ENCODE measurements at places on chromosomes 1 and 21.
A peak's percentile ranks its signal among the peaks of the same experiment; 100 is the strongest.

GRCh38 chr1:246780264-246780663, 56.1 kb downstream of the SCCPDH start:
- no peak for DNase-seq

DNA sequence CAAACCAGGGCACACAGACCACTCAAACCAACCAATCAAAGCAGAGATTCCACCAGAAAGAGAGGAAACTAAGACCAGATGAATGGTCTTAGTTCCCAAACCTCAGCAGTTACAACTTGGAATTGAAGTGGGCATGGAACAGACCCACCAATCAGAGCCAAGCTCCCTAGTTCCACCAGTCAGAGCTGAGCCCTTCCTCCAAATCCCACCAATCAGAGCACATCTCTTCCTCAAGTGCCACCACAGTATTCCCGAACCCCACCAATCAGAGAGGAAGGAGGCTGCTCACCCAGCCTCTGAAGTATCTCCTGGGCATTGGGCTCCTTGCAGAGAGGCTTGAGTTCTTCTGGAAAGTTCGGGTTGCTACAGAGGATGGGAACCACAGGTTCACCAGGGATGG, 1.4 kb downstream of the GUCA2A start:
- DNase-seq, result no peak

- DNase-seq, result no peak
Observed at GRCh38 chr1:183432548-183432875, 14.3 kb upstream of the NMNAT2 start.

DNA sequence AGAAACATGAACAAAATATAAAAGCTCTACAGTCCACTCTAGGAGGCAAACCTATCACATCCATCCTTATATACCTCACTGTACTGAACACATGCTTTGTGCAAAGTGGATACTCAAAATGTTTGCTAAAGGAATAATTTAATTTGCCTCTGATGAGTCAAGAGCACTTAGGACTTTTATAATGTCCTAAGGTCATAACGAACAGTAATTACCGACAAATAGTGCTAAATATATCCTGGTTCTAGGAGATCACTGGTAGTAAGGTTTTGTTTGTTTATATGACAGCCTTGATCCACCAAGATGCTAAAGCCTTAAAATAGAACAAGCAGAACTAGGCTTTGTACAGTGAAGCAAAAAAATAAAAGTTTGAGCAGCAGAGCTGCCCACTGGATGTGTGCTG, 70.6 kb downstream of the GADD45A start:
- no peak for DNase-seq

GRCh38 chr21:39673163-39673562, 60.4 kb downstream of the B3GALT5 start:
- DNase-seq, result no peak

- no peak for DNase-seq
Observed at GRCh38 chr1:42961312-42962091, 2.8 kb upstream of the SLC2A1 start.

DNA sequence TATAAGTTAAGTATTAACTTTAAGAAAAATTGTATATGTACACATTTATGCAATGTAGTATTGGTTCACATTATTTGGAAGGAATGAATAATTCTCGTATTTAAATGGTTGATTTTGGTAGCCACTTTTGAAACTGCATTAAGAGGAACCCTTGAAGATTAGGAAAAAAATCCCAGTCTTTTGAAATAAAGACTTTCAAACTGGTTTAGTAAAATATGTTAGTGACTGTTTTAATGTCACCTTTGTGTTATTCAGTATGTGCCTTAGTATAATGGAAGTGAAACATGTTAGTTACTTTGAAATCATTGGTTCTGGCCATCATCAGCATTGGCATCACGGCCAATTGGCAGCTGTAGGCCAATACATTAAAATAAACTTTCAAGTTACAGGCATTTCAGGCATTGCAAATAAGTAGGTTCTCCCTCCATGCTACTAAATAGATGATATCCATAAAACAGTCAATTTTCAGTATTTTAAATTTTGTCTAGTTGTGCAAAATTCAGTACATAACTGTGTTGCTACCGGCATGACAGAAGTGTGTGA, 4.4 kb downstream of the MIER1 start:
- DNase-seq, result no peak

DNA sequence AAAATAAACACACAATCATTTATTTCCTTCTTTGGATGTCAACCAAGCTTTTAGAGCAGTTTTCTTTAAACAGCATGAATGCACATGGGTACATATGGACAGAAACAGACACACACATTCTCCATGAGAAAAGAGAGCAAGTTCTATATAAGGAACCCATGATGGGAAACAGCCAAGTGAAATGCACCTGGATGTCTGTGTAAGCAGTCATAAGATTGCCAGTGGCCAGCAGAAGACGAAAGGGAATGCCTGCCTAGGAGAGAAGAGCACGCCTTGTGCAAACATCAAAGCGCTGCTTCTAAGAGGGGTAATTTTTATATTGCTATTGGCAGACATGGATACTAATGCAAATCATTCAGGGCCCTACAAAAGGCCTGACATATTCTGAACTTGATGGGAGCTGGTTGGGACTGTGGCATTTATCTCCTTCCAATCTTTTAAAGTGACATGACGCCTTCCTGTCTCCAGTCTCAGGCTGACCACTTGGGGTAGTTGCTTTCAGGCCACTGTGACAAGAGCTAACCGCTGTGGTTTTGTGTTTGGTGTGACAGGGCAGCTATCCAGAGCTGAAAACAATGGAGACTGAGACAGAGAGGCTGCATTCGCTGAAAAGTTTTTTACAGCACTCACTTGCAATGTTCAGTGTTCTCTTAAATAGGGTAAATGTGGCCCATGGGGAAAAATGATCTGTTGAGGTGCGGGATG, 75.0 kb upstream of the DPT start:
- no peak for DNase-seq

DNA sequence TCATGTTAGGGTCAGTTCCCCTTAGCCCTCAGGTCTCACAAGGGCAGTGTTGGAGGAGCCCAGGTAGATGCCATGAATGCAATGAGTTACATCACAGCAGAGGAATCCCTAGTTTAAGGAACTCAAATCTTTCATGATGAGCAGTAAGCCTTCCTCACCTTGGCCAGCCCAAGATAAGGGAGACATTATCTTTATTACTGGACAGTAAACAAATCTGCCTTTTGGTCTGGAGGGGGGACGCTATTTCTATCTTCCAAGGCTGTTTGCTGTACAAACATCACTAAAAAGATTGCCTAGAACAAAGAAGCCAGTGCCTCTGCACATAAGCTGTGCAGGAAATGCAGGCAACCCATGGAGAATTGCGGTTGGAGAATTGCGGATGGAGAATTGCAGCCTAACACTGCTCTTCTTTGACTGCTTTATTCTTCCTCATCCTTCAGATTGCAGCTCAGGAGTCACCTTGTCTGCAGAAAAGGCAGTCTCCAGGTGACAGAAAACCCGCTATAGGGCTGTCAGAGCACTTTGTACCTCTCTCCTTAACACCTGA, 2.3 kb upstream of the CHI3L1 start:
- DNase-seq, result no peak

DNA sequence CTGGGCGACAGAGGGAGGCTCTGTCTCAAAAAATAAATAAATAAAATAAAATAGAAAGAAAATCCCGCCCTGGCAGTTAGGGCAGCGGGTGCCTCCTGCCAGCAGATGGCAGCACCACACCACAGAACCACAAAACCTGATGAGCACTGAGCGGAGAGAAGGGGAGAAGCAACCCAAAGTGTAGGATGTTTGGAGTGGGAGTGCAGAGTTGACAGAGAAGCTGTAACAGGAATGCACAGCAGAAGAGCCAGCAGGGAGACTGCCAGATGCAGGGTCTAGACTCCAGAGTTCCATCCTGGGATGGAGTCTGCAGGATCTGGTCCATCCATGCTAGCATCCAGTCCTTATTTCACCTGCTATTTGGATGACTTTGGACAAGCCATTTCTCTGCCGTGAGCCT, 29.7 kb upstream of the KIRREL1 start:
- DNase-seq, result peak; percentile 63

GRCh38 chr1:58524353-58524945, 22.1 kb downstream of the OMA1 start:
- no peak for DNase-seq

- DNase-seq, result no peak
Observed at GRCh38 chr1:158020886-158021620, 27.6 kb downstream of the KIRREL1 start.

GRCh38 chr1:4970532-4970931, 316.1 kb downstream of the AJAP1 start:
- no peak for DNase-seq

DNA sequence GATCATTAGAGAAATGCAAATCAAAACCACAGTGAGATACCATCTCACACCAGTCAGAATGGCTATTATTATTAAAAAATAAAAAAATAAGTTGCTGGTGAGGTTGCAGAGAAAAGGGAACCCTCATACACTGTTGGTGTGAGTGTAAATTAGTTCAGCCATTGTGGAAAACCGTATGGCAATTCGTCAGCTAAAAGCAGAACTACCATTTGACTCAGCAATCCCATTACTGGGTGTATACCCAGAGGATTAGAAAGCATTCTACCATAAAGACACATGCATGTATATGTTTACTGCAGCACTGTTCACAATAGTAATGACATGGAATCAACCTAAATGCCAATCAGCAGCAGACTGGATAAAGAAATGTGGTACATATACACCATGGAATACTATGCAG, 42.2 kb downstream of the GIPC2 start:
- DNase-seq, result no peak

GRCh38 chr1:147652306-147652705, 18.0 kb downstream of the ACP6 start:
- no peak for DNase-seq

DNA sequence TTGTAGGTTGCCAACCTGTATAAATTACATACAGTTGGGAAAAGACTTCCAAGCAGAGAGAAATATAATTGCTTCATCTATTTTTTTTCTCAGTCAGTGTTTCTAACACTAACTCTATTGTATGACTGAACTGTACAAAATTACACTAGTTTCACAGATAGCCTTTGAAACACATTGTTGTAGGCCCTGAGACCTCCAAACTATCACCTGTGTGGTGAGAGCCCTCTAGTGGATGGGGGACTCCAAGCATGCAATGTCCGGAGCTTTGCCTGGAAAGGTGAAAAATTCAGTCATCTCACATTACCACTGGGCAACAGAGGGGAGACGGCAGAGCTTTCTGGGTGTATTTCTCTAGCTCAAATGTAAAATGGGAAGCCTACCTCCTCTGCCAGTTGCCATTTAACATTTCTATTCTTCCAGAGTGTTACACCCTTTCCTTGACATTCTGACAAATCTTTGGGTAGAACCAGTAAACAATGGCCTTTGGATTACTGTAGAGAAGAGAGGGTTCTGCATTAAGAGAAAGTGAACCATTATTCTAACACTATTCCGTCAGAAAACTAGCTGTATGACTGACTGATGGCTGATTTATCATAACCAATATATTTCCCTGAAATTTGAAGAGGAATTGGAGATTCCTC, 212.2 kb downstream of the LYPLAL1 start:
- peak; percentile 60 for DNase-seq

- no peak for DNase-seq
Observed at GRCh38 chr1:77951328-77951727, 27.5 kb downstream of the FUBP1 start.

GRCh38 chr1:201582705-201583442, 43.9 kb downstream of the NAV1 start:
- no peak for DNase-seq

DNA sequence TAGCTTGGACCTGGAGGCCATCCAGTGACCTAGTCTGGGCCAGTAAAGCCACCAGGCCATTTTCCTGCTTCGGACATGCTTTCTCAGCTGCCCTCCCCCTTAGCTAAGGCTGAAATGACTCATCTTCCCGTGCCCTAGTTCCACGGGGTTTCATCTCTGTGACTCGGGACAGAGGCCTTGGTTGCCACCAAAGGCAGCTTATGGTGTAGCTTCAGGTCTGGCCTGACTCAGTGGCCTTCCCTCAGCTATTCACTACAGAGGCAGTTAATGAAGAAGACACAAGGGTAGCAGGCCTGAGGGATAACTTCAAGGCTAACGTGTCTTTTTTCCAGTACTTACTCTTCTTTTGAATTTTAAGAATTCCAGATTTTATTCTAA, 82.4 kb downstream of the PBX1 start:
- DNase-seq, result no peak

DNA sequence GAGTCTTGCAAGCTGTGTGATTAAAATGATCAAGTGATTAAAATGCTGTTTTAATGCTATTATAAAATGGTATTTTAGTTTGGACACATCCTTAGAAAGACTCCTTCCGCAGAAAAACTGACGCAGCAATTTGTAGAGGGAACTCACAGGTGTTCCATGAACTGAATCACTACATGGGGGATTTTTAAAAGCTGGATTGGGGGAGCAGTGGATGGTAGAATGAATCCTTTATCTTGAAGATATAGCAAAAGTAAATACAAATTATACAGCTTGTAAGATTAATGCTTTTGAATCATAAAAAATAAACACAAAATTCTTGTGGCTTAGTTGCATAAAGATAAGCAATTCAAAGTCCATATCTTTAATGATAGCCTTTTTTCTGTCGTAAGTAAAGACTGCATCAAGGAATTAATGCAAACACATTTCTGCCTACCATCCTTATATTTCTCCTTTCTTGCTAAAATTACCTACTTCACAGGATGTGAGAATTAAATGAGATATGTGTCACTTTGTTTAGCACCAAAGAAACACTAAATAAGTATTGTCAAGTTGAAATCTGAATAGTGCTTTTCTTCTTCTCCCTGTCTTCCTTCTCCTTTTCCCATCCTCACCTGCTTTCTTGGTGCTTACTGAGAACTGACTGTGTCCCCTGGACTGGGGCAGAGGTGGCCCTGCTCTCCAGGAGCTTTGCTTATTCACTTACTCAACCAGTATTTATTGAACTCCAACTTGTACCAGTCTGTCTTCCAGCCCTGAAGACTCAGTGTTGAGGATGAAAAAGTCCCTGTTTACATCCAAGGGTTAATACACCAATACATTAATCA, 61.5 kb upstream of the F3 start:
- DNase-seq, result no peak

DNA sequence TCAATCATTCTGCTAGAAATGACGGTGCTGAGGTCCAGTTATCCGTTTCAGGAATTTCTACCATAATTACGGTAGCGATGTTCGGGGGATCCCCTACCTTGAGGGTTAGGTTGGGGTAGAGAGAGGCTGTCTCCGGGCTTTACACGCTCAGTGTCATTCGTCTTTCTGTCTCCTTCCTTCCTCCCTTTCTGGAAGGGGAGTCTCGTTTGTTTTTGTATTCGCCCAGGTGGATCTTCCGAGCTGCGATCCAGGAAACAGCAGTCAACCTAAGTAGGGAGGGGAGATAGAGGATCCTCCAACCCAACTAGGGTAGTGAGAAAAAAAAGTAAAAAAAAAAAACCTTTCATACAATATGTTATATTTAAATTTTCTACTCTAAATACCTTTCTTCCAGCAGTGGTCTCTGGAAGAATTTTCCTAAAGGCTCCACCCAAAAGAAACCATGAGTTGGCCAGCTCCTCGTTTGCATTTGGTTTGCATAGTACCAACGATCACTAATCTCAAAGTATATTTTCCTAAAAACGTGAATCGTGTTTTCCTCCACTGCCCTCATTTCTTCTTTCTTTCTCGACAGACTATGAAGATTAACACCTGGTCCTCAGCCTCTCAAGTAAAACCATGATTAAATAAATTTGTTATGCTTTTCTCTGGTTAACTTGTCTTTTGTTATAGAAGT, 611 bp upstream of the PIK3C2B start:
- DNase-seq, result no peak

GRCh38 chr1:37055631-37056030, 21.3 kb upstream of the GRIK3 start:
- no peak for DNase-seq

GRCh38 chr1:94440088-94440487, 21.9 kb downstream of the ABCD3 start:
- no peak for DNase-seq

All from HTR-8/SVneo (cell line).